ENCODE measurements at places on chromosomes 2 and 18.

- DNase-seq: peak; percentile 75
Observed at GRCh38 chr2:36618381-36618780, 20.4 kb upstream of the FEZ2 start.

- DNase-seq: no peak
Observed at GRCh38 chr2:157269922-157270321, 12.4 kb downstream of the GALNT5 start.

- DNase-seq: no peak
Observed at GRCh38 chr2:210046851-210047500, 44.5 kb downstream of the RPE start.

DNA sequence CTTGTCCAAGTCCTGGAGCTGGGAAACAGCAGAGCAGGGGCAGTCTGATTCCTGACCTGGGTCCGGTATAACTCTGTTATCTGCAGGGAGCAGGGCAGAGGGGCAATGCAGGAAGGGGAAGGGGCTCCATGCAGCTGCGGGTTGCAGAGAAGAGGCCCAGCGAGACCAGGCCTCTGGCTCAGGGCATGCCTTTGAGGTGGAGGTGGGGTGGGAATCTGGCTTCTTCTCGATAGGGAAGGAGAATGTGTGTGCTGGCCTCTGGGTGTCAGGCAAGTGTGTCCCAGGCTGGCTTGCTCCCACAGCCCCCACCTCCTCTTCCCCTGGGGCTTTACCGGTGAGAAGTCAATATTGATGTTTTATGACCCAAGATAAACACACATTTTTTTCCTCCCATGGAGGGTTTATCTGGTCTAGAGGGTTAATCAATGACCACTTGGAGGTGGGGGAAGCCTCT lies 187.1 kb upstream of the HAAO start:
- no peak for DNase-seq

DNA sequence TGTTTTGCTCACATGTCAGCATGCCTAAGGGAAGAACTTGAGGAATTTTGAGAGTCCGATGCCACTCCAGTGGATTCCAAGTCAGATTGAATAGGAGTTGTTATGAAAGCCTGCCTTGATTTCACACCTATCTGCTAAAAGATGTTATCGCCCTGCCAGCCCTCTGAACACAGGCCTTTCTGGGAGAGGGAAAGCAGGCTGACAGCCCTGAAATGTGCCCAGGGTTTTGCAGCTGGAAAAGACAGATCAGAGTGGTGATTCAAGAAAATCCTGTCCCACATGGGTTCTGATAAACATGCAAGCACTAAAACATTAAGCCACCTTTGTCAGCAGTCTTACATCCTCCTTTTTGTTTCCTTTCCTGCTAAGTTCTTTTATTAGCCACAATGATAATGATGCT lies 1752.9 kb upstream of the CELF4 start:
- DNase-seq: no peak

GRCh38 chr2:138212434-138212833 lies 248.2 kb downstream of the HNMT start:
- DNase-seq: no peak

DNA sequence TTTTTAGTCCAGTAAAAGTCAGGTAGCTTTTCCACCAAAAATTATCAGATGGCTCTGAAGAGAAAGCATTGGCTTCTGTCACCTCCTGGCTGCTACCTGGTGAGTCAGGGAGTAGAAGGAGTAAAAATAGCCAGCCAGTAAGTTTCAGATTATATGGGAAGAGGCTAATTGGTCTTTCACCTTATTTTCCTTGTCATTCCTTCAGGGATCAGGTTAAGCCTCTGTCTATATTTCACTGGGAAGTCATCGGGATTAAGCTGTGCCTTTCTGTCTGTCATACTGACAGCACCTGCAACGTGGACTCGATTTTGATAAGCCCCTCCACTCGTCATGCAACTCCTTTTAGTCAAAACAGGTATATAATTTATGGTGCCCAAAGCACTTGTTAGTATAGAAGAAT lies 380.7 kb upstream of the CELF4 start:
- DNase-seq: no peak

- peak; percentile 54 for DNase-seq
Observed at GRCh38 chr2:96801005-96801785, 14.9 kb upstream of the CNNM3 start.

DNA sequence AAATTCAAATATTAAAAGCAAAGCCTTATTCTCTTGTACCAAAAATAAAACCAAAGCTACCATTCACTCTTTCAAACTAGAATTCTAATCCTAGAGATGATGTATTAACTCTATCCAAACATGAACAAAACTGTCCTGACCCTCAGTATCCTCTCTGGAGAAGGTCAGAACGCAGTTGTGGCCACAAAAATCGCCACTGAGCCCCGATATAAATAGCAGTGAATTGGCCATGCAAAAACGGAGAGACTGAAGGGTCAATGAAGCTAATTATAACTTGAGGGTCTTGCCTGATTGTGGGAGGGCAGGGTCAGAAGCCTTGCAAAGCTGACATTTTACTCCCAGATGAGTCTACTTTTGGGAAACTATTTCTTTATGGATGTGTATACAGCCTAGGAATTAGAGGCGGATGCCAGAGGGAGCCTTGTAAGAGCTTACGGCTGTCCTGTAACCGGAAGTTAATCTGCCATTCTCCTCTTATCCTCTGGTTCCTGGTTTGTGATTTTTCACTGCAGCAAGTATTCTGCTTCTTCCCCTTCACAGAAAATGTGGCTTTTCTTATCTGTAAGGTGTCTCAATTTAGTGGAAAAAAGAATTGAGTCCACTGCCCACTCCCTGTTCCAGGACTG lies 28.1 kb downstream of the CAVIN2 start:
- no peak for DNase-seq

DNA sequence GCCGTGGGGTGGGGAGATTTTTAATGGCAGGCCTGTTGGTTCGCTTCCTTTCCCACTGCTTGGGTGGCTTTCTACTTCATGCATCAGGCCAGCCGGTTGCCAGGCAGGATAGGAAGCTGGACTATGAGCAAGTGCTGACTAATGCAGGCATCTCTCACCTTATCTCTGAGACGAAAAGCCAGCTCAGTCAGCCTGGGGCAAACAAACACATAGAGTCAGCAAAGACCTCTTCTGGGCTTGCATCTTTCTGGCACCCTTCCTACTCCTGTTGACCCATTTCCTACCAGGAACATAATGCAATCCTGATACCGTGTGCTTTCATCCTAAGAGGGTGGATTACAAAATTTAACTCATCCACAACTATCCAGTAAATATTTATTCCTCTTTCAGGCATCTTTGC lies 416.6 kb upstream of the MEX3C start:
- DNase-seq: no peak

DNA sequence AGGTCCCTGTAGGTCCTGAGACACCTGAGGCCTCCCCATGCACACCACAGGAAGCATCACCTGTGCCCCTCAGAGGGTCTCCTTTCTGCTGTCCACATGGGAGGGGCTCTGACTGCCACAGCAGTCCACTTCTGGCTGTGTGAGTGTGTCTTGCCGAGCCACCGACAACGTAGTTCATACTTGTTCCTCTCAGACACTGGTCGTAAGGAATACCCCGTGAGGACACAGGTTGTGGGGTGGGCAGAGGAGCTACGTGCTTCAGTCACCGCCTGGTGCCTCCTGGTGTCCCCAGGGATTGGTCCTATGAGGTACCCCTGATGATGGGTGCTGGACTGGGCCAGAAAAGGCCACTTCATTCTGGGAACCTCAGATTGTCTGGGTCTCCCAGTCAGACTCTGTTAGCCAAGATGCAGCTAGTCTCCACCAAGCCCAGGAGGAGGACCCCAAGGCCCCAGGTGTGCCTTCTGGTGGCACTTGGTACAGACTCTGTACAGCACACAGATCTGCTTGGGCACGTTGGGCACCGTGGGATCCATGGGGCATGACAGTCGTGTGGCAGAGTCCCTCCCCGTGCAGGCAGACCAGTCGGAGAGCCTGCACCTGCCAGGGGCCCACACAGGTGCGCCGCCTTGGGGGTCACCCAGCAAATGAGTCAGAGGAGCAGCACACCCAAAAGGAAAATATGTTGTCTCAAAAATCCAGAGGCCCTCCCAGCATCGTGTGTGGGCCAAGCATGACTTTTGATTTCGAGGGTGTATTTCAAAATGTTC lies 2.5 kb downstream of the ARHGEF4 start:
- DNase-seq: no peak

- peak; percentile 88 for DNase-seq
Observed at GRCh38 chr2:231604685-231605606, 12.3 kb downstream of the TEX44 start.

GRCh38 chr2:138121666-138122661 lies 157.7 kb downstream of the HNMT start:
- peak; percentile 73 for DNase-seq

- no peak for DNase-seq
Observed at GRCh38 chr2:203574824-203575223, 39.7 kb upstream of the RAPH1 start.

- no peak for DNase-seq
Observed at GRCh38 chr2:100796499-100797100, 23.3 kb upstream of the NPAS2 start.

GRCh38 chr2:158917121-158917520 lies 51.3 kb upstream of the TANC1 start:
- DNase-seq: no peak

- no peak for DNase-seq
Observed at GRCh38 chr2:98541906-98542305, 66.4 kb downstream of the COA5 start.

GRCh38 chr2:27904405-27904665 lies 13.8 kb downstream of the BABAM2 start:
- no peak for DNase-seq

DNA sequence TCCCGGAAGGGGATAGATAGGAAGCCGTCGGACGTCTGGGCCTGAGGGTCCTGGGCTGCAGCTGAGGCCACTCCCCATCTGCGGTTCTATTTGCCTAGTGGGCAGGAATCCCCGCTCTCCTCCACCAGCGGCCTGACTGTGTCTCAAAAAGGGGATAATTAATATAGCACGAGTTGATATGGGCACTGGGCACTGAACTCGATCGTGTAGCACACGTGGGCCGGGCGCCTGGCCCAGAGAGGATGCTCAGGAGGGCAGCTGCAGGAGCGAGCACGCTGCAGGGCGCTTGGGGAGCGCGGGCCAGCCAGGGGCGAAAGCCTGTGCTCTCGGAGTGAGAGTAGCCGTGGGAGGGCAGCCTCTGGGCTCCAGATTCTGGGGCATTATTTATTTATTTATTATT lies 8.8 kb upstream of the GBX2 start:
- no peak for DNase-seq

DNA sequence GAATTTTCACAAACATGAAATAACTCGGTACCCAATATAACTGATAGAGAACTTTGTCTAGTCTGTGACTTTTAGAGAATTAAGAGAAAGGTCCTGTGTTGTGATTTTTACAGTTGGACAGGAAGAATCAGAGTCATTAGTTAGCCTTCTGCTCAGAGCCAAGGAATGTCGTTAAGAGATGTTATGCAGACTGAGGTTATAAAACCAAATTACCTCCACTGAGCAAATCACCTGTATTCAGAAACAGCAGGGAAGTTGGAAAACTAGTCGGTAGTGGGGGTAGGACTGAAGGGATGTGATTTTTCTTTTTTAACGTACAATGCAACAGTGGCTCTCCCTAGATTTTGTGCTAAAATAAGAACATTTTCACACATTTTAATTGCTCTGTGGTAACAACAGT lies 18.5 kb downstream of the TANK start:
- DNase-seq: no peak

GRCh38 chr18:63322908-63323634 lies 3.5 kb upstream of the BCL2 start:
- peak; percentile 77 for DNase-seq

DNA sequence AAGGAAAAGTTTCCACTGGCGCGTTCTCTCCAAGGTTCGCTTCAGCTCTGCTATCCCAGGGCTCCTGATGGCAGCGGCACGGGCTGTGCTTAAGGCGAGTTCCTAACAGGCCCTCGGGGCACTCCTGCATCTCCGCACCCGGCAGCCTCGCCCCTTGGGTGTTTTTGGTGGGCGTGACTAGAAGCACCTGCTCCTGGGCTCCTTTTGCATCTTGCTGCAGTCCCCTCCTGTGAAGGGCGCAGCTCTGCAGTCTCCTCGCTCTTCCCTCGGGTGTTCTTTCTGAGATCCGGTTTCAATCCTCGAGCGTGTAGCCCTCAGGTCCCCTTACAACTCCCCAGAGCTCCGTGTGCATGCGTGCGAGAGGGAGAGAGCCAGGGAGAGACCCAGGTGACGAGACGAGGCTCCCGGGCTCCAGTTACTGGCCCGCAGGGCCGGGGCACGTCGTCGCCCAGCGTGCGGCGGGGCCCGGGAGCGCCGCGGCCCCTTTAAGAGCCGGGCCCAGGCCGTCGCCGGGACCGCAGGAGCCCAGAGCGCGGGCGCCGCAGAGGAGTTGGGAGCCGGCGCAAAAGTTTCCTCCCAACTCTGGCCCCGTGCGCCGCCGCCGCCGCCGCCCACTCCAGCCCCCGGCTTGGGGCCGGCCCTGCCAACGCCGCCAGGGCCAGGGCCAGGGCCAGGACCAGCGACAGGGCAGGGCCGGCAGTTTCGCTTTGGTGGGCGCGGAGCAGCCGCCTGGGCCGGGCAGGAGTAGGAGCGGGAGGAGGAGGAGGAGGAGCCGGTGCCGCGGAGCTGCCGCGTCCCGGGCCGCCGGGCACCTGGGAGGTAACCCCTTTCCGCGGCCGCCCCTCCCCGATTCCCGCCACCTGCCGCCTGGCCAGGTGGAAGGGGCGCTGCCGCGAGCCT lies at the start of gene PARD3B:
TSS of gene PARD3B (plus strand) at position 515 of the 900 bp plus-strand sequence. CDS start 525 bp downstream, outside the sequence.
- peak; percentile 97 for DNase-seq

- DNase-seq: no peak
Observed at GRCh38 chr2:172953411-172953810, 122.2 kb upstream of the MAP3K20 start.

GRCh38 chr2:182971820-182972547 lies 66.3 kb downstream of the NCKAP1 start:
- no peak for DNase-seq

GRCh38 chr18:23163786-23164533 lies 28.7 kb downstream of the CABLES1 start:
- DNase-seq: no peak

GRCh38 chr2:9757501-9758264 lies 85.6 kb upstream of the TAF1B start:
- peak; percentile 85 for DNase-seq

DNA sequence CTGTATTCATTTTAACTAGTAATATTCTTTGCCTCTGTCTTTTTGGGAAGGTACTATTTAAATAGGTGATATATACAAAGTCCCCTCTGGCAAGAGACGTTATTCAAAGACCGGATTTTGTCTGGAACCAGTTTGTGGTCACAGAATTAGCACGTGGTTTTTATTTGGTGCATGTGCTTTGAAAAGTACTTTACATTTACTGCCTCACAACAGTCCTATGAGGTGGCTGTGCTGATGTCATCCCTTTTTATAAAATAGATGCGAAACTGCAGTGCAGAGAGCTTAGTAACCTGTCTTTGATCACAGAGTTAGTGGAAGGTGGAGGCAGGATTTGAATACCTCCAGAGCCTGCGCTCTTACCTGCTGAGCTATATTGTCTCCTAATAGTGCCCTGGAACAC lies 4.0 kb downstream of the LPIN1 start:
- DNase-seq: no peak

GRCh38 chr18:32093102-32093511 lies 1.4 kb downstream of the RNF138 start:
- peak; percentile 54 for DNase-seq

DNA sequence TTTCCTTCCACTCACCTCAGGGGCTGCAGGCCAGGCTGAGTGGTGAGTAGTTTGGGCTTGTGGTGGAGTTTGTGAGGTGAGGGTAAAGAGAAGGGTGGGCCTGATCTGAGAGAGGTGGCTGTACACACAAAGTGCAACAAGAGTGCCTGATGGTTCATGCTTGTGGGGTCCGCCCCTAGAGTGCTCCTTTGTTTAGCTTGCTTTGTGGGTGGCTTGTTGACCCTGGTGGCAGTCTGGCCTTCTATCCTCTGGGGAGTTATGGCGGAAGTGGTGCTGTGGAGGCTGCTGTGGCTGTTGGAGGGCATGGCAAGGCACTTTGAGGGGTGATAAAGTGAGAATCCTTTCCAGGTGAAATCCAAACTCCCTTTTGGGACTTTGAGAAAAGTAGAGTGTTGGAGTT lies 10.6 kb downstream of the UBE2F start:
- no peak for DNase-seq

Data from NCI-H2171 treated with DMSO at 0.1 percent for 48 hours (cell line).